ENCODE measurements at places on chromosomes 1 and 21. TPM values are rescaled to one million over a fixed set of nuclear protein-coding genes. Genes with fewer than 3 reads are reported as not detected.

The CDA gene
- total RNA-seq = 0.95 TPM

The HSF2BP gene
- total RNA-seq = 12.9 TPM

The RGS7 gene
- not detected for total RNA-seq

The PAX7 gene
- not detected for total RNA-seq

The ANKRD45 gene
- total RNA-seq = 0.91 TPM

The INSRR gene
- total RNA-seq = not detected

The FCN3 gene
- not detected for total RNA-seq

The FLG2 gene
- total RNA-seq = not detected

The KIRREL1 gene
- 80.2 TPM for total RNA-seq

The LCE2C gene
- total RNA-seq = not detected

The ENO1 gene
- total RNA-seq = 4,382 TPM

The CRABP2 gene
- total RNA-seq = not detected

The FCRL6 gene
- total RNA-seq = not detected

The CYYR1 gene
- total RNA-seq = not detected

The RHOU gene
- 0.81 TPM for total RNA-seq

The PGLYRP4 gene
- total RNA-seq = not detected

The GPBP1L1 gene
- total RNA-seq = 59.0 TPM

The TMEM61 gene
- total RNA-seq = not detected

The CFAP74 gene
- not detected for total RNA-seq

The CYB561D1 gene
- total RNA-seq = 0.32 TPM

The KRTAP19-1 gene
- total RNA-seq = not detected

The HS2ST1 gene
- total RNA-seq = 5.1 TPM

The RPE65 gene
- total RNA-seq = not detected

The FAM151A gene
- not detected for total RNA-seq

The CDC42SE1 gene
- total RNA-seq = 54.9 TPM

The LCE2B gene
- total RNA-seq = not detected

The GPR3 gene
- total RNA-seq = 1.7 TPM
